ENCODE measurements at places on chromosomes 13 and 19.

GRCh38 chr19:34972163-34972705 lies 8.2 kb upstream of the ZNF792 start:
- no peak for DNase-seq

GRCh38 chr19:51571599-51571998 lies 516 bp downstream of the ZNF175 start:
- DNase-seq: no peak

DNA sequence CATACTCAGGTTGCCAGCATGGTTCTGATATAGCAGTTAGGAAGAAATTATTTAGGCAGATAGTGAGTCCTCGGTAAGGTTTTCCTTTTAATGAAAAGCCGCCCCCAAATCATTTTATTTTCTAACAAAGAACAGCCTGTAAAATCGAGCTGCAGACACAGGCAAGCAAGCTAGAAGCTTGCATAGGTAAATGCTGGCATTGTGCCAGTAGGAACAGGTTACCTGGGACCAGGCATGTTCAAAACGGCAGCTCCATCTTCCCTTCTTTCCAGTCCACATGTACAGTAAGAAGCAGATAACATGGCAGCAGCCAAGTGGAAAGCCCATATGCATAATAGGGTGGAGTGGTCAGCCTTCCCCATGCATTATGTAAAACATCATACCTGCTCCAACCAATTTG lies 71.1 kb downstream of the UGGT2 start:
- no peak for DNase-seq

DNA sequence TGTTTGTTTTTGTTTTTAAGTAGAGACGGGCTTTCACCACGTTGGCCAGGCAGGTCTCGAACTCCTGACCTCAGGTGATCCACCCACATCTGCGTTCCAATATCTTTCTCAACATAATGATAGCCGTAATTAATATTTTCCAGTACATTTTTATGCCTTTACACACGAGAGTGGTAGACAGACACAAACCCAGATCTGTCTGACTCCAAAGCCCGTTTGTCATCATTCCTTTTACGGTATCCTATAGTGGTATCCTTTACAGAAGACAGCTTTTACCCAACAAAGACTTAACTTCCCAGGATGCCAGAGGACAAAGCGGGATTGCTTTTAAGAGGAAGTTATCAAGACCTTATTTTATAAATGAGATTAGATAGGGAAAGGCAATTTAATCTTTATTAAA lies 59.8 kb downstream of the IPO5 start:
- DNase-seq: no peak

DNA sequence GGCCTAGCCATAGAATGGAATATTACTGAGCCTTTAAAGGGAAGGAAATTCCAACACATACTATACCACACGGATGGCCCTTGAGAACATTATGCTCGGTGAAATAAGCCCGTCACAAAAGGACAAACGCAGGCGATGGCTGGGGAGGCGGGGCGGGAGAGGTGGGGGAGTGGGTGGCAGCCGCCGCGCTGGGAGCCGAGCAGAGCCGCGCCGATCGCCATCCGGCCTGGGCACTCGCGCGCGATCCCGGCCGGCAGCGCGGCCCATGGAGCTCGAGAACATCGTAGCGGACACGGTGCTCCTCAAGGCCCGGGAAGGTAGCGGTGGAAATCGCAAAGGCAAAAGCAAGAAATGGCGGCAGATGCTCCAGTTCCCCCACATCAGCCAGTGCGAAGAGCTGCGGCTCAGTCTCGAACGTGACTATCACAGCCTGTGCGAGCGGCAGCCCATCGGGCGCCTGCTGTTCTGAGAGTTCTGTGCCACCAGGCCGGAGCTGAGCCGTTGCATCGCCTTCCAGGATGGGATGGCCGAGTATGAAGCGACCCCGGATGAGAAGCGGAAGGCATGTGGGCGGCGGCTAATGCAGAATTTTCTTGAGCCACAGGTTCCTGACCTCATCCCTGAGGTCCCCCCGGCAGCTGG lies 140.1 kb downstream of the ZDHHC20 start:
- no peak for DNase-seq

DNA sequence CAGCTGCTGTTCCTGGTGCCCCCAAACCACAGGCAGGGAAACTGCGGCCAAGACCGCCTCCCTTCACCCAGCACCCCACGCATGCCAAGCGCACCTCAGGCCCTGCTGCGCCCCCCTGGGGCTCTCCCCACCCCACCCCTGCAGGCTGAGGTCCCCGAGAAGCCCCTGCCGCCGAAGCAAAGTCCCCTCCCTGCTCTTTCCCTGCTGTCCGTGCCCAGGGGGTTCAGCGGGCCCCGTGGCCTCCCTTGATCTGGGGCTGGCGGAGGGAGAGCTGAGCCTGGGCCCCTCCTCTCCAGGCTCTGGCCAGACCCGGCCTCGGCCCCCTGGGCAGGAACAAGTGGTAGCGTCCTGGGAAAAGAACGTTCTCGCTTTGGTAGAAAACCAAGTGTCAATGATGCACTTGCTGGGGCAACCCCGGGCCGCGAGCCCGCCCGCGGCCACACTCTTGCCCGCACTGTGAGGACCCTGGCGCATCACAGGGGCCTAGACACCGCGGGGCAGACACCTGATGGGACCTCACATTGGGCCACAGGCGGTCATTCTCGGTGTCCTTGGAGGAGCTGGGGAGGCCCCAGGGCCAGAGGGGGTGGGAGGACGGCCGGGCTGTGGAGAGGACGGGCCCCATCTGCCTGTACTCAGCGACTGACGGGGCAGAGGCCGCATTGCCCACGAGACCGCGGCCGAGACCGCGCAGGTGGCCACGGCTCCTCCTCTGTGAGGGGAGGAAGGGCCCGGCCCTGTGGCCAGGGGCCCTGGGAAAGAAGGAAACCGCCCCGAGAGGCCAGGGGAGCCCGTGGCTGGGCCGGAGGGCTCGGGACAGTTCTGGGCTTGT lies 29.0 kb downstream of the GPX4 start:
- DNase-seq: no peak

DNA sequence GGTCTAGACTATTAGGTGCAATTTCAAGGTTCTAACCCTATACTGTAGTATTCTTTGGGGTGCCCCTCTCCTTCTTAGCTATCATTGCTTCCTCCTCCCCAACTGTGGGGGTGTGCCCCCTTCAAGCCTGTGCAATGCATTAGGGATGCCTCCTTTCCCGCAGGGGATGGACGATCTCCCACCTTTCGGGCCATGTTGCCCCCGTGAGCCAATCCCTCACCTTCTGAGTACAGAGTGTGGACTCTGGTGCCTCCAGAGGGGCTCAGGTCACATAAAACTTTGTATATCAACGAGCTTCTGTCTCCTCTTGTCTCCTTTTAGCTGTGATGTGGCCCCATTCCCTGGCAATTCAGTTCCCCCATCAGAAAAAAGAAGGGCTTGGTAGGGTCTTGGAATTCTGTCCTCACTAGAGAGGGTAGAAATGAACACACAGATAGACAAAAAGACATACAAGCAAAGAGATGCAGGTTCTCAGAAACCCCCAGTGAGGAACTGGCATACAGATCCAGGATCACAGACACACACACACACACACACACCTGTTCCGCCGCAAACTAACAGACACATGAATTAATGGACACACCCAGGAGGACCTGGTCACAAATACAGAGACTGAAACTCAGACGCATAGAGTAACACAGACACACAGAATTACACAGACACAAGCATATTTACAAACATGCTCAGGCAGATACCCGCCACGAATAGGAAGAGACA lies 2.5 kb upstream of the HNRNPUL1 start:
- no peak for DNase-seq

DNA sequence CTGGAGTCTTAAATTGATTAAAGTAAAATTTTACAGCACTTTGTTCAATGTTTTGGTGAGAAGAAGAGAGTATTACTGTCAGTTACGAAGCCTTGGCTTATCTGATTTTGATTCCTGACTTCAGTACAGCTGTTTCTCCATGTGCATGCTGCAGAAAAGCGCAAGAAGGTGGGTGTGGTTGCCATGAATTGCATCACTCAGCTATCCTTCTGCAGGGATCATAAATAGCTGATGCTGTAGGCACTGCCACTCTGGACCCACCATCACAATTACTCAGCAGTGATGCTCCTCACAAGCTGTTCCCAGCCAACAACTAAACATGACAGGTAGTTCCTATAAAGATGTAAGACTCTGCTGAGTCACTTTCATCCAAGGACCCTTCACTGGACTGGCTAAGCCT lies 321.2 kb downstream of the IRS2 start:
- no peak for DNase-seq

- no peak for DNase-seq
Measured at GRCh38 chr19:51595190-51596175, 24.4 kb downstream of the ZNF175 start.

DNA sequence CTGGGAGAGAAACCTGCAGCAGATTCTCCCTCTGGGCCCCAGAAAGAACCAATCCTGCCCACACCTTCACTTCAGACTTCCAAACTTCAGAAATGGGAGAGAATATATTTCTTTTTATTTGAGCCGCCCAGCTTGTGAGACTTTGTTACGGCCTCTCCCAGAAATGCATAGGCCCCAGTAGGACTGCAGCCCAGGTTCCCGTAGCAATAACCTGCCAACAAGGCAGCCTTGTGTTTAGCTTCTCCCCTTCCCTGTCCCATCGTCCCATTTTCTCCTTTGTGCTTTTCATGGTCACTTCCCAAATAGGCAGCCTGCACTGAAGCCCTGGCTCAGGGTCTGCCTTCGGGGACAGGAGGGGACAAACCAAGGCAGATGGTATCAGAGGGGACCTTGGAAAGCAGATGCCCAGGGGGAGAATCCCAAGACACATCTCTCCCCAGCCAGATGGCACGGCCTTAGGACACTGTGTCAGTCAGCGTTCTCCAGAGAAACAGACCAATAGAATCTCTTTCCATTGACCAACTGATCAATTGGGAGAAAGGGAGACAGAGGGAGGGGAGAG lies 3.7 kb upstream of the ARHGEF7 start:
- no peak for DNase-seq

DNA sequence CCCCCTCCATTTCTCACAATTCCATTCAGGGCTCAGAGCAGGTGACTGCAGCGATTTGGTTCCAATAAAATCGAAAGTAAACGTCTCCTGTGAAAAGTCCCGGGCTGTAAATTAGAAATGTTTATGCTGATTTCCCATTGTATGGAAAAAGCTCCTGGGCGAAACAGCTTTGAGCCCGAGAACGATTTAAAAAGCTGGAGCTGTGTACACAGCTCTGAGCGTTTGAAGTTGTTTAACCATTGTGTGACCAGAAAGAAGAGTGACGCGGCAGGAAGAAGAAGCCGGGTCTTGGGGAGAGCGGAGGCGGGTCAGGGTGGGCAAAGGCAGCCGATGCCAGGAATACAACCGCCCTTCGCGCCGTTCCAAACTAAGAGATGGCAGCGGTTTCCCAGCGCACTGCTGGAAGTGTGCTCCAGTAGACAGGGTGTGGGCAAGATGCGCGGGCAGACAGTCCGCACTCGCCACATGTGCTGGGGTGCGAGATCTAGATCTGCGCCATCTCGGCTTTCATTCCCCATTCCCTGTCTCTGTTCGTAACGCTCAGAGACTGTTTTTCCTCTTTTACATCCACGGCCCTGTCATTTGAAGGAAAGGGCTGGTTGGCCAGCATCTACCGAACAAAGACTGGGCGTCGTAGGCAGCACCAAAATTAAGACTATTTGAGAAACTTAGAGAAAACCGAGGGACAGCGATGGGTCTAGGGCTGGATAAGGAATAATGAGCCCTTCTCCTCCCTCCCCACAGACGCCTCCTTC lies 960 bp upstream of the GSX1 start:
- no peak for DNase-seq

GRCh38 chr13:43136920-43137575 lies 113.7 kb downstream of the DNAJC15 start:
- DNase-seq: no peak

GRCh38 chr13:45731455-45731854 lies 29.3 kb downstream of the CBY2 start:
- DNase-seq: no peak

GRCh38 chr13:107866032-107866940 lies 349.1 kb downstream of the LIG4 start:
- no peak for DNase-seq

DNA sequence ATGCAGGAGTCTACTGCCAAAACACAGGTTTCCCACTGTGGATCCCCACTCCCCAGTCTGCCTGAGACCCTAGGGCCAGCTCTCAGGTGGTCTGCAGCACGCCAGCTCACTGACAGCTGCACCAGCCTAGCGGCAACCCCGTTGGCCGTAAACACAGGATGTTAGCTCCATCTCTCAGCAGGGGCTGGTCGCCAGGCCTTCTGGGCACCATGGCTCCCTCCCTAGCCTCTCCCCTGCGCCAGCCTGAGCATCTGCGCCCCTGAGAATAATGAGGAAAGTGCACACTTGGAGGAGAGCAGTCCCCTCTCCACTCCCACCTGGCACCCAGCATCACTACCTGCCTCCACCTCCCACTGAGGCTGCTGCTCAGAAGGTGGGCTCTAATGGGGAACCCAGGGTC lies 20.8 kb upstream of the EPHX3 start:
- DNase-seq: no peak

DNA sequence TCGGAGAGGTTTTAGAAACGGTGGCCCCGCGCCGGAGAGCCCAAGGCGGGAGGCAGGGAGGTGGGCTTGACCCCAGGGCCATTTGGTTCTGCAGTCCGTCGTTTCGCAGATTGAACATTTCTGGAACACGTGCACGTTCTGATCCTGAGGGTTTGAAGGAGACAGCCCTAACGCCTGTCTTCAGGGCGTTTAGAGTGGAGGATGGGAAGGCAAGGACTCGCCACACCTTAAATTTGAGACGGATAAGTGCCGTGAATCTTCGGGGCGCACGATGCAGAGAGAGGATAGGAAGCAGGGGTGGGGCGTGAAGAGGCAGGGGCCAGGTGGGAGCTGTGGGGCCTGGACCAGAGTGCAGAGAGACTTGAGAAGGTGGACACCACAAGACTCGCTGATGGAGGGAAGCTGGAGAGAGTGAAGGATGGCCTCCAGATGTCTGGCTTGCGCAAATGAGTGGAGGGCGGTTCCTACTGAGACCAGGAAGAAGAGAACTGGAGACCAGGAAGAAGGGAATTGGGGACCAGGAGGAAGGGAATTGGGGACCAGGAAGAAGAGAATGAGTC lies 804 bp upstream of the MIER2 start:
- no peak for DNase-seq

- no peak for DNase-seq
Measured at GRCh38 chr19:49780861-49781260, 14.1 kb downstream of the AP2A1 start.

- DNase-seq: no peak
Measured at GRCh38 chr13:57353831-57354230, 186.8 kb downstream of the PRR20E start.

DNA sequence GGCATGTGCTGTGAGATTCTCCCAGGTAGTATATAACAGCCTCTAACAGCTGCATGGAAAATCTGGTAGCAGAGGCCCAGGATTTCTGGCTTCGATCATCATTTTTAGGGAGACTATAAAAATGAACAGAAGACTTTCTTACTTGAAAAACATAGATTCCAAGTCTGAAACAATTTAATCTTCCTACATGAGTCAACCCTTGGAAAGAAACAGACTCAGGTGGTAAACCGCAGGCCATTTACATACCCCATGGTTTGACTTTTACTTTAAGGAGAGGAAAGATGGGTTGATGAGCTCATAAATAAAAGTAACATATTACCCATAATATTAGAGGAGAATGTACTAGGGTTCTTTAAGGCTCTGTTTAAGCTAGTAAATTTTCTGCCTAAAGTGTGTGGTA lies 121.6 kb downstream of the CYSLTR2 start:
- no peak for DNase-seq

Data from activated CD4-positive, alpha-beta T cell treated with anti-CD3 and anti-CD28 coated beads for 4 hours (primary cell).